ENCODE measurements at places on chromosomes 4 and X. TPM values are rescaled to one million over a fixed set of nuclear protein-coding genes. Genes with fewer than 3 reads are reported as not detected.

VCX3B gene
- not detected for total RNA-seq

- no peak overlapping the region for H3K4me3 ChIP-seq
- no peaks in the 10 kb centered on the region for H3K36me3 ChIP-seq
- H3K27me3 ChIP-seq: no peaks in the 10 kb centered on the region
- no peak for DNase-seq
- H3K4me1 ChIP-seq: no peaks in the 10 kb centered on the region
- H3K27ac ChIP-seq: no peak overlapping the region
These were observed 148.8 kb upstream of the EDNRA start for GRCh38 chr4:147332091-147332490.

GRCh38 chrX:68828740-68829581 lies at the start of gene EFNB1:
Gene EFNB1, plus strand, starts transcription at chrX:68829021. Its CDS starts 756 bp downstream, at chrX:68829777.
- H3K36me3 ChIP-seq: no peaks in the 10 kb centered on the region
- peak within 1 kb of the TSS; percentile 64 for H3K4me3 ChIP-seq
- no peaks in the 10 kb centered on the region for H3K27me3 ChIP-seq
- no peaks in the 10 kb centered on the region for H3K4me1 ChIP-seq
- peak within 1 kb of the TSS; percentile 89 for H3K27ac ChIP-seq

CT45A1 gene
- not detected for total RNA-seq

DNA sequence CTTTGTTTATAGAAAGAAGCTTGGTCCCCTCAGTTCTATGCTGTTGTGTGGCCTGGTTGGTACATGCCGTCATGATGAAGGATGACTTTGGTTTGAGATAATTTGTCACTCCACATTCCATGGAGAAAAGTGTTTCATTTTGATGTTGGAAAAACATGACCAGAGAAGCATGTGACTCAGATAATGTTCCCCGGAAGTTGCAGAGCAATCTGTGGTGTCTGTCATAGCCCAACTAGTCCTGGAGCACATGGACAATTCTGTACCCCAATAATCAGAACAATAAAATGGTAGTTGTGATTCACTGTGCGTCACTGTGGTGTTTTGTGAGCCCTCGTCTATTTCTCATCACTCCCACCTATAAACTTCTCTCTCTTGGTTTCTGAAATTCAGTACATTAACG lies 85.1 kb downstream of the PDK3 start:
- no peak overlapping the region for H3K27ac ChIP-seq
- peaks cover 2% of the 10 kb centered on the region for H3K4me1 ChIP-seq
- H3K4me3 ChIP-seq: no peak overlapping the region
- no peaks in the 10 kb centered on the region for H3K36me3 ChIP-seq
- no peak for DNase-seq

WDFY3 gene
- total RNA-seq: 94.3 TPM

DNA sequence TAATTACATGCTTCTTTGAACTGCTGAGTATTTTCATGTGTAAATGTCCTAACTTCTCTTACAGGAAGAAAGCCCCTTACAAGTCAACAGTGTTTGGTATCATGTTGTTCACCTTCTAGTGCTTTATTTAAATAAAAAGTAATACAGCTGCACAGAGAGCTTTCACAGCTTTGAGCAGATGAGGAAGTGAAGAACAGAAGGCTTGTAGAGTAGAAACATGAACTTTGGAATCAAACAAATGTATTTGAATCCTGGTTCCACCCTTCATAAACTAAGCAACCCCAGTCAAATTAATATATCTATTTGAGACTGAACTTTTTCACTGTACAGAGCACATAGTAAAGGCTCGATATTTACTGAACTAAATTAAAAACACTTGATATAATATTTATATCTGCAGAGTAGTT lies 120.5 kb downstream of the CAMK2D start:
- no peak for DNase-seq
- peaks cover 41% of the 10 kb centered on the region for H3K4me1 ChIP-seq
- no peak overlapping the region for H3K27ac ChIP-seq
- no peaks in the 10 kb centered on the region for H3K27me3 ChIP-seq

DNA sequence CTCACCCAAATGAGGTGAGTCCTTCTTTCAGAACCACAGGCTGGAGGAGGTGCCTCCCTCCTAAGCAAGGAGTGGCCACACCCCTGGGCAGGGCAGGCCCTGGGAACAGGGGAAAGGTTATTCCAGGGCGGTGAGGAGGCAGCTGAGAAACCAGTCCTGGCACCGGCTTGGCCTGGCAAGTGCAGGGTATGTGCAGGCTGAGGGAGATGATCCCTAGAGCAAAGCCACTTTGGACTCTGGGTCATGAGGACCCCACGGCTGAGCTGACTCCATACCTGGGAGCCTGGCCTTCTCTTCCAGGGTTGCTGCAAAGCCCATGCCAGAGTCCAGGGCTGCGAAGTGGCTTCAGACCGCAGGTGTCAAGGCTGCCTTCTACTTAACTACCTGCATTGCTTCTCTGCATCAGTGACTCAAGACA lies 49.5 kb upstream of the HELT start:
- no peaks in the 10 kb centered on the region for H3K4me1 ChIP-seq
- no peak overlapping the region for H3K4me3 ChIP-seq
- no peak overlapping the region for H3K27ac ChIP-seq
- H3K27me3 ChIP-seq: no peaks in the 10 kb centered on the region
- no peaks in the 10 kb centered on the region for H3K36me3 ChIP-seq
- no peak for DNase-seq

TREX2 gene
- 1.1 TPM for total RNA-seq

DNA sequence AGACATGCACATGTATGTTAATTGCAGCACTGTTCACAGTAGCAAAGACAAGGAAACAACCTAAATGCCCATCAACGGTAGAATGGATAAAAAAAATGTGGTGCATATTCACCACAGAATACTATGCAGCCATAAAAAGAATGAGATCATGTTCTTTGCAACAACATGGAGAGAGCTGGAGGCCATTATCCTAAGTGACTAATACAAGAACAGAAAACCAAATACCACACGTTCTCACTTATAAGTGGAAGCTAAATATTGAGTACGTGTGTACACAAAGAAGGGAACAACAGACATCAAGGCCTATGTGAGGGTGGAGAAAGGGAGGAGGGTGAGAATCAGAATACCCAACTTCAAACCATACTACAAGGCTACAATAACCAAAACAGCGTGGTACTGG lies 17.4 kb upstream of the LNX1 start:
- H3K4me3 ChIP-seq: no peak overlapping the region
- no peak for DNase-seq
- no peaks in the 10 kb centered on the region for H3K4me1 ChIP-seq
- H3K27me3 ChIP-seq: no peaks in the 10 kb centered on the region

DNA sequence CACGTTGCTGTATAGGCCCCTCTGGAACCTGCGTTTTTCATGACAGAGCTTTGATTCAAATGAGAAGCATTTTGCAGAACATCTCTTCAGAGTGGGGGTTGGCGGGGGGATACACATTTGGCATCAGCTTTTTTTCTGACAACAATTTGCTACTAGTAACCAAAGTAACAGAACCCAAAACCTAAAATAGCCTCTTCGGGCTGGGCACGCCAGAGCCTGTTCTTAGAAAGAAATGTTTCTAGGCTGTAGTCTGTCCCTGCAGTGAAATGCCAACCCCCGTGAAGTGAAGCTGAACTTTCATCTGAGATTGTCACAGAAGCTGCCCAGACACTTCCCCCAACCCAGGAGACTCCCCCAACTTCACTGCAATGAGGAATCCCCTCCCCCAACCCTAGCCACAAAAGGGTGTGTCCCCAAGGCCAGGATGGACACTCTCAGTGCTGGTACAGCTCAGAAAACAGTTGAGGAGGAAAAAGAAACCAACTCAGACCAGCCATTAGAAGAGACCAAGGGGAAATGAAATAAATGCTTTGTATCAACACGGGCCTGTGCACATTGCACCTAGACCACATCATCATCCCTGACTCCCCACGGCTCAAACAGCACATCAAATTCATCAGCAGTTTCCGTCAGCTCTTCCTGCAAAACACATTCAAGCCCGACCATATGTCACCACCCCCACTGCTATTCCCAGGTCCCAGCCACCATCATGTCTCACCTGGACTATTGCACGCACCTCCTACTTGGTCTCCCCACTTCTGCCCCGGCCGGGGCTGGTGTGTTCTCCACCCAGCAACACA lies 8.4 kb upstream of the MAN2B2 start:
- H3K27me3 ChIP-seq: no peaks in the 10 kb centered on the region
- H3K4me1 ChIP-seq: peaks cover 13% of the 10 kb centered on the region
- no peak overlapping the region for H3K27ac ChIP-seq
- H3K36me3 ChIP-seq: no peaks in the 10 kb centered on the region

- no peaks in the 10 kb centered on the region for H3K27me3 ChIP-seq
- H3K4me3 ChIP-seq: no peak overlapping the region
- H3K36me3 ChIP-seq: no peaks in the 10 kb centered on the region
- no peaks in the 10 kb centered on the region for H3K4me1 ChIP-seq
- DNase-seq: no peak
These were observed 27.0 kb downstream of the TFDP3 start for GRCh38 chrX:133190877-133191738.

- H3K27ac ChIP-seq: no peak overlapping the region
- DNase-seq: no peak
- H3K27me3 ChIP-seq: no peaks in the 10 kb centered on the region
These were observed 56.8 kb upstream of the ALG13 start for GRCh38 chrX:111624169-111624568.

DNA sequence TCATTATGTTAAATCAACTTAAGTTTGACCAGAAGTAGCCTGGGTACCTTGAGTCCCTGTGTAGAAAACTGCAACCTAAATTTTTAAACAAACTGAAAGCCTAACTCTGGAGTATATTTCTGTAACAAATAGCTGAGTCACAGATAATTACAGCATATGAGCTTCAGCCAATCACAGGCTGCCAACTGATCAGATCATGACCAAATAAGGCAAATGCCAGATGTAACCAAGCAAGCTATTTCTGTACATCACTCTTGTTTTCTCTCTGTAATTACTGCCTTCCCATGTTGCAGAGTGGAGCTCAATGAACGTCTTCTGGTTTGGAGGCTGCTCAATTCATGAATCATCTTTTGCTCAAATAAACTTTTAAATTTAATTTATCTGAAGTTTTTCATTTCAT lies 980.9 kb upstream of the DIAPH2 start:
- H3K4me3 ChIP-seq: no peak overlapping the region
- no peak overlapping the region for H3K27ac ChIP-seq
- no peaks in the 10 kb centered on the region for H3K4me1 ChIP-seq
- DNase-seq: no peak

- no peaks in the 10 kb centered on the region for H3K27me3 ChIP-seq
- no peak for DNase-seq
- no peak overlapping the region for H3K27ac ChIP-seq
- H3K4me3 ChIP-seq: no peak overlapping the region
- H3K36me3 ChIP-seq: no peaks in the 10 kb centered on the region
- no peaks in the 10 kb centered on the region for H3K4me1 ChIP-seq
These were observed 30.6 kb upstream of the KIAA1210 start for GRCh38 chrX:119158226-119158625.

- H3K27me3 ChIP-seq: no peaks in the 10 kb centered on the region
- H3K4me3 ChIP-seq: peak overlapping the region; percentile 27
- H3K36me3 ChIP-seq: no peaks in the 10 kb centered on the region
- DNase-seq: peak; percentile 69
- H3K27ac ChIP-seq: no peak overlapping the region
- no peaks in the 10 kb centered on the region for H3K4me1 ChIP-seq
These were observed 134.9 kb downstream of the STOX2 start for GRCh38 chr4:184039963-184040383.

DNA sequence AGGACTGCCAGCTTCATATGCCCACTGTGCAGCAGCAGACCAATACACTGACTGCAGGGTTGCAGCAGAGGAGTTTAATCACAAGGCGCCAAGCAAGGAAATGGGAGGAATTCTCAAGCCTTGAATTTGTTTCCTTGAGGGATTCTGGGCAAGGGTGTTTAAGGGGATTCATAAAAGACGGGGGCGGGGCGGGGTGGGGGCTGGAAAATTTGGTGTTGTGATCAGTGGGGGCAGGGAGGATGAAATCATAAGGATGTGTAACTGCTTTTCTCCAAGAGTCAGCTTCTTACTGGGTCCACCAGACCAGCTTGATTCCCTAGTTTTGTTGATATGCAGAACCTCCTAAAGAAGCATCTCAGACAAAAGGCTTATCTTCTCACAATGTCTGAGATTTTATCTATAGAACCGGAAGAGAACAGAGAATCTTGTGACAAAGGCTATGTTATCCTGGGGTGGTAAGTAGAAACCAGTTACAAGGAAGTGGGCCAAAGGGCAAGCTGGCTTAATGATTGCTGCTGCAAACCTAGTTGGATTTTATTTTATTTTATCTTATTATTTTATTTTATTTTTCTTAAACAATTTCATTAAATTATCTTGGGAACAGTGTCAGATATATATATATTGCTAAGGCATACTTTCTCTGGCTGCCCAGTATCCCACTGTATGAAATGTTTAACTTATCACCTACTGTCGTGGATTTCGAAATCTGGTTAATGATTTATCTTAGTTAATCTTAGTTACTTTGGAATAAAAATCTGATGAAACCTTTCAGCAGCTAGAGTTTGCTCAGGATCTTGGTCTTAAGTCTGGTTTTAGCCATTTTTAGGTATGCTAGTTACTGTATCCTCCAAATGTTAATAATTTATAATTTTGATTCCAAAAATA lies 276.4 kb downstream of the RPA4 start:
- H3K4me1 ChIP-seq: no peaks in the 10 kb centered on the region
- H3K36me3 ChIP-seq: no peaks in the 10 kb centered on the region
- H3K27ac ChIP-seq: no peak overlapping the region

IL2 gene
- not detected for total RNA-seq

DNA sequence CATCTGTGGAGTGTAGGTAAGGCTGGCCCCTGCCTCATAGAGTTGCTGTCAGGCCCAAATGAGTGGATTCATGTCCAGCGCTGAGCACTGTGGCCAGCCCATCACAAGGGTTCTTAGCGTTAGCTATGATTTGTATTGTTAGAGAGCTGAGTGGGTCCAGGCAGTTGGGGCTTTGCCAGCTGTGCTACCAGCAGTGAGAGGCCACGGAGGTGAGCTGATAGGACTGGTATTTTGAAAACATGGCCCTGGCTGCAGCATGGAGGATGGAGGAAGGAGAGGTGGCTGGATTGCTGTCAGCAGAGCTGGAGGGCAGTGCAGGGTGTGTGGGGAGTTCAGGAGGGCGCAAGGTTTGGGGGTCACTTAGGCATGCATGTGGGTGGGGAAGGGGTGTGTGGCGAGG lies 69.8 kb downstream of the PSAPL1 start:
- DNase-seq: no peak
- H3K4me3 ChIP-seq: no peak overlapping the region
- H3K36me3 ChIP-seq: no peaks in the 10 kb centered on the region
- peaks cover 8% of the 10 kb centered on the region for H3K4me1 ChIP-seq
- H3K27ac ChIP-seq: no peak overlapping the region

DNA sequence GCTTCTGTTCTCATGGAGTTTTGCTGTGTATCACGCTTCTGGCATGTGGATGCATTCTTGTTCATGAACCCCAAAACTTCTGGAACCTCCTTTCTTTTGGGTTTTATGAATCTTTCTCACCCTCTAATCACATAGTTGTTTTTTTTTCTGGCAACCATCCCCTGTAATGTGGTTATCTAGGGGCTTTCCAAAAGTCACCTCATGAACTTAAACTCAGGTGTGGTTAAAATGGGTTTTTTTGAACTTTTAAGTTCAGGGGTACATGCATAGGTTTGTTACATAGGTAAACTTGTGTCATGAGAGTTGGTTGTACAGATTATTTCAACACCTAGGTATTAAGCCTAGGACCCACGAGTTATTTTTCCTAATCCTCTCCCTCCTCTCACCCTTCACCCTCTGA lies 1099.4 kb upstream of the SLIT2 start:
- H3K4me1 ChIP-seq: no peaks in the 10 kb centered on the region
- no peaks in the 10 kb centered on the region for H3K27me3 ChIP-seq
- no peak for DNase-seq
- no peaks in the 10 kb centered on the region for H3K36me3 ChIP-seq
- H3K27ac ChIP-seq: no peak overlapping the region
- H3K4me3 ChIP-seq: no peak overlapping the region

RADX gene
- 12.6 TPM for total RNA-seq

GSX2 gene
- not detected for total RNA-seq

SPANXN3 gene
- total RNA-seq: not detected

SPANXN4 gene
- total RNA-seq: not detected

All from upper lobe of left lung (tissue), 6 donors.